ENCODE measurements at places on chromosomes 3 and 15.

GRCh38 chr3:64936556-64936955, 248.8 kb upstream of the ADAMTS9 start:
- DNase-seq = no peak

GRCh38 chr3:119891944-119892721, 110.2 kb downstream of the NR1I2 start:
- DNase-seq = peak; percentile 68

DNA sequence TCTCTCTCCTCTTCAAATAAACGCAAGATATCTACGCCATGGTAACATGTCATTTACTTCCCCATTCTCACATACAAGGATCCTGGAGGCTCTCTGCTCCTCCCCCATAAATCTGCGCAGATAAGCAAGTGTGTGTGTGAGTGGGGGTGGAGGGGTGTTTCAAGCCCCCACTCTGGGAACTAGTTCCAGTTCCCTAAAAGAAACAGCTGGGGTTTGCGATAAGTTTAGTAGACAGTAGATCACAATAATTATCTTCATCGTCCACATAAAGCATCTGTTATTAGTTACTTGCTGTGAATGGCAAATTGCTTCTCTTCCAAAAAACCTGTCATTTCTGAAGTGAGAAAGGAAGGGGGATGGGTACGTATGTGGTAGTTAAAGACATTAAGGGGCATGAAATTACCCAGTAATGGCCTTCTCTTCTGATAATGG, 79.8 kb downstream of the RBPMS2 start:
- no peak for DNase-seq

- DNase-seq = no peak
Measured at GRCh38 chr15:101528917-101529299, 39.4 kb upstream of the PCSK6 start.

DNA sequence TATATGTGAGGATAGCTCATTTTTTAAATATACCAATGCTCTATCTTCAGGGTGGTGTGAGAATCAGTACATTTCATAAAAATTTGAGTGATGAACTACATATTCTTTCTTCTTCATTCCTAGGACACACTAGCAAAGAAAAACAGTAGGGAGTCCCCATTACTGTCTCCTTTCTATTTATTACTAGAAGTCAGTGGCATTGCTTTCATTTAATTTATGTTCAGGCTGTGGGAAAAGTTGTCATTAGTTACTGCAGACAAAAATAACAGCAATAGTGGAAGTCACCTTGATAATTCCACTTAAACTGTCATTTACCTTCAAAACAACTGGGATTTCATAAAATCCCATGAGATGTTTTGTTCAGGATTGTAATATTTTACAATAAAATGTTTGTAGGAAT, 446.4 kb downstream of the GBE1 start:
- DNase-seq = no peak

GRCh38 chr3:152172460-152172859, 96.3 kb upstream of the MBNL1 start:
- no peak for DNase-seq

DNA sequence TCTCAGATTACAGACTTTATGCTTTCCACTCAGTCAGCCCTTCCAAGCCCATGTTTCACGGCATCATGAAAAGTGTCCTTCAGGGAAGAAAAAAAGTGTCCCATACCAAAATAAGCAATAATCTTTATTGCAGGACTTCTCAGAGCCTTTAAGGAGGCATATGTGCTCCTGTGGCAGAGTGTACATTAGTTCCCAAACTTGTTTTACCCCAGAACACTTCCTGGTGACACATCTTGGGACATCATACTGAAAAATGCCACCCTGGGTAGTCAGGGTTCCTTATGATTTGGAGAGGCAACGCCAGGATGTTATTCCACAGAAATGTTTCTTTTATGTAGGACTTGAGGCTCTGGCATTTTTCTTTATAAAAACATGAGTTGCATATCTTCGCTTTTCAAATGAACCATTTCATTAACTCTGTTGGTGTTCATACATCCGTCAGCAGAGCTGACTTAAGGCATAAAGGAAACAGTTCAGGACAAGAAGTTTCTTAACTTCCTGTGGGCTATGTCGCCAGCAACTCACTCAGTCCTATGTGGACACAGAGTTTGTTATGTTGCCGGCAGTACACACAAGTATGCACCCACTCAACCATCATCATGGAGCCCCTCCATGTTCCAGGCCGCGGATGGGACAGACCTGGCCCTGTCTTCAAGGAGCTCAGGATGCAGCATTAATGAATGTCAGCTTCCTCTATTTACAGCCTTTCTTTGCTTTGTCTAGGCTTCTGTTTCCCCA, 63.8 kb downstream of the CASR start:
- no peak for DNase-seq

DNA sequence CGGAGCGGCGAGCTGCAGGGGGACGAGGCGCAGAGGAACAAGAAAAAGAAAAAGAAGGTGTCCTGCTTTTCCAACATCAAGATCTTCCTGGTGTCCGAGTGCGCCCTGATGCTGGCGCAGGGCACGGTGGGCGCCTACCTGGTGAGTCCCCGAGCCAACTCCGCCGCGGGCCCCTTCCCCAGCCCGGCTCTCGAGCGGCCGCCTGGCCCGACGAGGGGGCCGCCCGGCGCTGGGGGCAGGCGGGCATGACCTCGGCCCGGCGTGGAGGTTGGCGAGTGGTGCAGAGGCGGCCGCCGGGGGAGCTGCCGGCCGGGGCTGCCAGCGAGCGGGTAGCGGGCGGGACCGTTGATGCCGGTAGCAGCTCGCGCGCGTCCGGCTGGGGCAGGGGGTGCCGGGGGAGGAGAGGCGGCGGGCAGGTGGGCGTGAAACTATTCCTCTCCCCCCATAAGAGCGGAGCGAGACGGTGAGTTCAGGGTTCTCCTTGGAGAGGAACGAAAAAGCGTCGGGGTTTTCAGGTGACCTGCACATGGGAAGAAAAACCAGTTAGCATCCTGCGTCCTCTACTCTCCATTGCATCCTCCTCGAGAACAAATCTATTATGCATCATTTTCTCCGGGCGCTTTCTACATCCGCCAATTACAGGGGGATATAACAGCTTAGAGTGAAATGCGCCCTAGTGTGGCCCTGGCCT, 585 bp downstream of the SLCO3A1 start:
- DNase-seq = peak; percentile 49

DNA sequence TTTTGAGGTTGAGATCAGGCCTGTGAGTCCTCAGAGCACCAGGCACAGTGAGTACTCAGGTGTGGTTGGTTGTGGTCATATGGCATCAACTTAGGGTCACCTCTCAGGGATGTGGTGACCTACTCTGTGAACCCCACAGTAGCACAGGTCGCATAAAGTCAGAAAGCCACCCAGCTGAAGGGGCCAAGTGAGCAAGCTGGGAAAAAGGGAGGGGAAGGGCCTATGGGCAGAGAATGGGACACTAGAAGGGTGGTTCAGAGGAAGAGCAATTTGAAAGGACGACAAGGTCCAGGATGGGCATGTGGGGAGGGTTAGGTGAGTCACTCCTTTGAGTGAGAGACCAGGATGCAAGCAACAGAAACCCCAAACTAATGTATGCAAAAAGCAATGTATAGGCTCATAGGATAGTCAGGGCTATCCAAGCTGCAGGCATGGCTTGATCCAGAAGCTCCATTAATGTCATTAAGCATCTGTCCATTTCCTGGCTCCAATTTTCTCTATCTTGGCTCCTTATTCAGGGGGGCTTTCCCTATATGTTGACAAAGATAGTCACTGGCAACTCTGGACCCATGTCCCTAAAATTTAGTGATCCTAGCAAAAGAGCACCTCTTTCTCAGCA, 33.5 kb downstream of the HMCES start:
- DNase-seq = no peak

GRCh38 chr3:121730940-121731687, 18.4 kb downstream of the GOLGB1 start:
- no peak for DNase-seq

- peak; percentile 51 for DNase-seq
Measured at GRCh38 chr15:77584201-77584600, 48.5 kb downstream of the LINGO1 start.

- DNase-seq = peak; percentile 77
Measured at GRCh38 chr3:29144807-29145206, 136.1 kb upstream of the RBMS3 start.

DNA sequence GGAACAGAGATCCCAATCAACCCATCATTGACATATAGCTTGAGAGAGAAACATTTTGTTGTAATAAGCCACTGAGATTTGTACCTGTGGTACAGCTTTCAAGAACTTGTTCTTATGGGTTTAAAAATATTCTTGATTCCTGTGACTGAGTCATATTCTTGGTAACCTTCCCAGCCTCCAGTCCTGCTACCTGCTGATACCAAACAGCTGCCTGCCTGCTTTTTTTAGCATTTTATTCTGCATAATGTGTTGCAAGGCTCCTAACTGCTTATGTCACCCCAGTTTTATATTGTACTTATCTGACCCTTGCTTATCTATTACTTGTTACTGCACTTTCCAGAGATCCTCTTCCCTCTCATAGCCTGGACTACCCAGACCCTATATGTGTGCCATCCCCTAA, 349.3 kb upstream of the SOX2 start:
- no peak for DNase-seq

DNA sequence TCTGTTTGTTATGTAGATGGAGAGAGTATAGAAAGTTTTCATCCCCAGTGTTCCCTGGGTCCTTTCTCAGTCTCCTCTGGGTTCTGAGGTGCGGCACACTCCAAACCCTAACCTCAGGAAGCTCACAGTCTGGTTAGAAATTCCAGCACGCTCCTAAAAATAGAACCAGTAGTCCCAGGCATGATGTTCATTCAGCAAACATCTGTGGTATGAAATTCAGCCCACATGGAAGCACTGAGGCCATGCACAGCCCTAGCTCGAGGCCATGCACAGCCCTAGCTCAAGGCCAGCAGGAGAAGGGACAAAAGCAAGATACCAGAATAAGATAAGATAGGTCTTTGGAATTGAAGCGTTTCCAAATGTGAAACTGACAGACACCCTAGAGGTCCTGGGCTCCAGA, 82.3 kb upstream of the OXTR start:
- DNase-seq = peak; percentile 26

GRCh38 chr3:102307442-102307841, 127.4 kb upstream of the ZPLD1 start:
- no peak for DNase-seq

DNA sequence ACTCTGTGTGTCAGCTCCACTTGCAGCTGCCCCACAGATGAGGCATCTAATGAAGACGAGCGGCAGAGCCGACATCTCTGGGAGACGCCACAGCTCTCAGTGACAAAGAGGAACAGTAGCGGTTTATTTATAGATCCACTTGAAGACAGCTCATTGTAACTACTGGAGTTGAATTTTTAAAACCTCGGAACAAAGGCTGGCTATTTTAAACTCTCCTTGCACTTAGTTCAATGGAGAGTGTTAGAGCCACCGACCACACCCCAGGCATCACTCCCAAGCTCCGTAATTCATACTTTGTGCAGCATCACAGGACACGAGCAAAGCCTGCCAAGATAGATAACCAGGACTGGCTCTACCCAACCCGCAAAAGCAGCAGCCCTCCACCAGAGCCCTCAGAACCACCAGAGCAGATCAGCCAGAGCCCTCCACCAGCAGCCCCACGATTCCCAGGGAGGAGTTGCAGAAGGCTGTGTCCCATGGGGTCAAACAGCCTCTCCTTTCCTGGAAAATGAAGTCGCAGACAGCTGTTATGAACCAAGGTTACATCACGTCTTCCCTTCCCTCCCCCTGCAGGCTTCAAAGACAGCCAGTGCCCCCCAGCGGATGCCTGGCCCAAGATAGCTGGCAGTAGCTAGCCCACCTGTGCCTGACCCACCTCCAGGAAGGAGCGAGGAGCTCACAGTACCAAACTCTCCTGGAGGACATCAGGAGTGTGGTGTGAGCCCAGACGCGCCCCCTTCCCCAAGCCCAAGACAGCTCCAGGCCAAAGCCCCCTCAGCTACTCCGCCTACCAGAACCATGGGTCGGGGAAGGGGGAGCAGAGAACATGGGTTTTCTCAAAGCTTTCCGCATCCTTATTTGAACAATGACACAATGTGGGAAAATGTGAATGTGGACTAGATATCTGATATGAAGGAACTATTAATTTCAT, 45.7 kb downstream of the POC1A start:
- no peak for DNase-seq

DNA sequence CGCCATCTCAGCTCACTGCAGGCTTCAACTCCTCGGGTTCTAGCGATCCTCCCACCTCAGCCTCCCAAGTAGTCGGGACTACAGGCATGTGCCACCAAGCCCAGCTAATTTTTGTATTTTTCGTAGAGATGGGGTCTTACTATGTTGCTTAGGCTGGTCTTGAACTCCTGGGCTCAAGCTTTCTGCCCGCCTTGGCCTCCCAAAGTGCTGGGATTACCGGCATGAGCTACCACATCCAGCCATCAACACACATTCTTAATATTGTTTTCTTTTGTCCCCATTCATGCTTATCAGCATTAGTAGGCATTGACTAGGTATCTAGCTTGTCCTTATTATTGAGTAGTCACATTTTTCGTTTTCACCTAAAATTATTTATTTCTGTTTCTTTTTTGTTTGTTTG, 168.3 kb downstream of the GHSR start:
- no peak for DNase-seq

DNA sequence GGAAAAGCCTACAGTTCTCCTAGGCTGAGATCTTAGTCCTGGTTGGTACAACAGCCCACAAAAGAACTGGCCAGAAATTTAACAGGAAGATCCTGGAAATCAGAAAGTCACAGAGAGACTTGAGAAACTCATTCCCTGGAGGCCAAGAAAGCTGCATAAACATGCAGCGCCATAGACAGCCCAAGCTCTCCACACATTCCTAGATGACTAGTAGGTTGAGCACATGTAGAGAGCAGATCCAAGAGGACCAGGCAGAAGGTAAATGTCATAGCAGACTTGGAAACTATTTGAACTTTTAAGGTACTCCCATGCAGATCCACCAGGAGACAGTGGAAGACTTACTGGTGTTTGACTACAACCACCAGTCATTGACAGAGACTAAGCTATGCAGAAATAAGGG, 18.4 kb downstream of the KBTBD12 start:
- DNase-seq = no peak

- no peak for DNase-seq
Measured at GRCh38 chr3:11349446-11349845, 77.2 kb downstream of the ATG7 start.

DNA sequence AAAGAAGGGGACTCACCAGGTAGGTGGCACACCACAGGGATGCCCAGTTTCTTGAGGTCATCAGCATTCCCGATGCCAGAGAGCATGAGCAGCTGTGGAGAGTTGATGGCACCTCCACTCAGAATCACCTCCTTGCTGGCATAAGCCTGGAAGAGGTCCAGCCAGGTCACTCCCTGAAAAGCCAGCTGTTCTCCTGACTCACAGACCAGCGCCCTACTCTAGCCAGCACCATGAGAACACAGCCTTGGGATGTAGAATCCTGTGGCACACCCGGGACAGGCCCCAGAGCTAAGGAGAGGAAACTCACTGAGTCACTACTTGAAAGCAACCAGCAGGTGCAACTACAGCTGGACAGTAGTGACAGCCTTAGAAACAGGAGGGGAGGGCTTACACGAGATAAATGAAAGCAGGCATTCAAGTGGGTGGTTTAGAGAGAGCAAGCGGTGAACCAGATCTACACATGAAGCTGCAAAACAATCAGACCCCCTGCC, 24.5 kb downstream of the CHDH start:
- DNase-seq = no peak

DNA sequence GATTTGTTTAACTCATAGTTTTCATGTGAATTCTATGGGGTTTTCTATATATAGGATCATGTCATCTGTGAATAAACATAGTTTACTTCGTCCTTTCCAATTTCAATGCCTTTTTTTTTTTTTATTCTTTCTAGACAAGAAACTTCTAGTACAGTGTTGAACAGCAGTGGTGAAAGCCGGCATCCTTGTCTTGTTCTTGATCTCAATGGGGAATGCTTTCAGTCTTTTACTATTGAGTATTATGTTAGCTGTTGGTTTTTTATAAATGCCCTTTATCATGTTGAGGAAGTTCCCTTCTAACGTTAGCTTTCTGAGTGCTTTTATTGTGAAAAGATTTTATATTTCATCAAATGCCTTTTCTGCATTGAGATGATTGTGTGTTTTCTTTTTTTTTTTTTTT, 69.0 kb downstream of the SLMAP start:
- no peak for DNase-seq

Data from hepatocyte (in vitro differentiated cells).